CD4-positive, CD25-positive, alpha-beta regulatory T cell (primary cell): ENCODE measurements at places on chromosomes 1 and 21. TPM values are rescaled to one million over a fixed set of nuclear protein-coding genes. Genes with fewer than 3 reads are reported as not detected.

DNA sequence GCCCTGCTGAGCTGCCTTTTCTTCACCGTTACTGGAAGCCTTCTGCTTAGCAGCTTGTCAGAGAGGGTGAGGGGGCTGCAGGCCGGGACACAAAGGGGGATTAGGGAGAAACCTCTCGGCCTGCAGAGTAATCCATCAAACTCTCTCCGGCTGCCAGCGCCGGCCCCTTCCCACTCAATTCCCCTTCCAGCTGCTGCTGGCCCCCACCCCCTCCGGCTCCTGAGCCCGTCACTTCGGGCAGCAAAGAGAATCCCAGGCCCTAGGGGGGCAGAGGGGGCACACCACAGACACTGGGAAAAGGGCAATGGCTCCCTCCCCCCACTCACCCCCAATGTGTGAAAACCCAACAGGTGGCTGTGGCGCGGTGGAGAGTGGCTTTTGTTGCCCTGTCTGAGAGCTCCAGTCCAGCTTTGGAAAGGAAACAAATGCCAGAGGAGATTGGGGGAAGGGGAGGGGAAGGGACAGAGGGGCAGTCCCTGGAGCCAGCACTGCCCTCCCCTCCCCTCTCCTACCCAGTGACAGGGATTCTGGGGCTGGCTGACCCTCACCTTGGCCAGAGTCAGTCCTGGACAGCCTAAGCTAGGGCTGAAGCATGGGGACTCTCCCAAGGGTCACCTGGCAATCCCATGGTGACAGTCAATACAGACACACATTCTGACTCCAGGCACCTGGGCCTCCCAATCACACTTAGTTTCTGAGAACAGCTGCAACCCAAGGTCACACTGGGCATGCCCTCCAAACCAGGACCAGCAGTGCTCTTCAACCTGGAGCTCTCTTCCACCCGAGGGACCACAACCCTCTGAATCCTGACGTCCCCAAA, 9.5 kb downstream of the SLC45A3 start:
- H3K27ac ChIP-seq, result no peak overlapping the region
- DNase-seq, result no peak
- H3K4me1 ChIP-seq, result no peaks in the 10 kb centered on the region
- H3K36me3 ChIP-seq, result no peaks in the 10 kb centered on the region
- no peaks in the 10 kb centered on the region for H3K27me3 ChIP-seq
- no peak overlapping the region for H3K4me3 ChIP-seq

DNA sequence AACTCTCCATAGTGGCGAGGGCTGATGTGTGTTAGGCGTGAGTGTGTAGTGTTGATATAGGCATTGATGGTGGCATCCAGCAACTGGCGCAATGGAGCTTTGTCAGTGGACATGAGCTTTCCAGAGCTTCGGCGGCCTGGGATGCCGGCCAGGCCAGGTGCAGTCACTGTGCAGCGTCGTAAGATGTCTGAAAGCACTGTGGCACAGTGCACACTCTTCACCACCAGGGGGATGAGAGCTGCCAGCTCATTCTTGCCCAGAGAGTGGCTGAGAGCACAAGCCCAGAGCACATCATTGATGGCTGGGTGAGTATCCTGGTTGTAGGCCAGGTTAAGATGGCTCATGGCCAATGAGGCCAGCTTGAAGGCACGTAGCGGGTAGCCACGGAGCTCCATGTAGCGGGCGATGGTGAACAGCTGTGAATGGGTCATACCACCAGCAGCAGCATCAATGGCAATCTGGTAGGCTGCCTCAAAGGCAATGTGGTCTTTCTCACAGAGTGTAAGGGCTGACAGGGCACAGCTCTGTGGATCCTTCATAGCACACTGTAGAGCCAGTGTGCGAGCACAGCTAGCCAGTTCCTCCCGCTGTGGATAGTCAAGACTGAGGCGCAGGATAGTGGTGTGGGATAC, 6.7 kb downstream of the UROD start:
- H3K27me3 ChIP-seq, result no peaks in the 10 kb centered on the region
- H3K4me3 ChIP-seq, result no peak overlapping the region
- peaks cover 5% of the 10 kb centered on the region for H3K4me1 ChIP-seq
- no peak overlapping the region for H3K27ac ChIP-seq
- DNase-seq, result no peak

GRCh38 chr1:205187420-205187819, 24.1 kb downstream of the DSTYK start:
- peaks cover 4% of the 10 kb centered on the region for H3K4me1 ChIP-seq
- H3K27ac ChIP-seq, result no peak overlapping the region
- H3K27me3 ChIP-seq, result no peaks in the 10 kb centered on the region
- peaks cover 21% of the 10 kb centered on the region for H3K36me3 ChIP-seq
- DNase-seq, result no peak

DNA sequence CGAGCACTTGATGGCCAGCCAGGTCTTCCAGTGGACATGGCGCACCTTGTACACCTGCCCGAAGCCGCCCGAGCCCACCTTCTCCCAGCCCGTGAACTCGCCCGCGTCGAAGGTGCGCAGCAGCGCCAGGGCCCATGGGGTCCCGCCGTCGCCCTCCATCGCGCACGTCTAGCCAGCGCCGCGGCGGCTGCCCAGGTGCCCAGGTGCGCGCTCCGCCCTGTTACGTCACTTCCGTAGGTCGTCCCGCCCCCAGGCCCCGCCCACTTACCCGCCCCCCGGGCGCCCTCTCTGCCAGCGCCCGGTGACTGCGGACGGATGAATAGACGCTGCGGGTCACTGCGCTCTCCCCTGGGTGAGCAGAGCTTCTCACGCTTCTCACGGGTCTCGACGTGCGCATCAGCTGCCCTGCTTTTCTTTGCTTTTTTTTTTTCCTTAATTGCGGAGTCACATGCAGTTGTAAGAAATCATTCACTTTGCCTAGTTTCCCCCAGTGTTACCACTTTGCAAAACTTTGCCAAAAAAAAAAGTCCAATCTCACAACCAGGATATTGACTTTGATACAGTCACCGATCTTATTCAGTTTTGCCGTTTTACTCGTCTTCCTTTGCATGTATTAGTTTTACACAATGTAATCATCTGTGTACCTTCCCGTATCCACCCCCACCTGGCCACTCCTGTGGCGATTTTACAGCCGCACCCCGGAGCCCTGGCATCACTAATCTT, at the start of gene RIPK4:
TSS of gene RIPK4 (minus strand) at position 170 of the 723 bp plus-strand sequence. CDS start at position 159, 11 bp downstream.
- H3K4me3 ChIP-seq, result peak within 1 kb of the TSS; percentile 74
- no peak within 1 kb of the TSS for H3K27ac ChIP-seq
- H3K4me1 ChIP-seq, result peaks cover 32% of the 10 kb centered on the region

GRCh38 chr1:167428395-167428794, 89.9 kb downstream of the CD247 start:
- H3K4me1 ChIP-seq, result peaks cover 44% of the 10 kb centered on the region
- H3K27me3 ChIP-seq, result no peaks in the 10 kb centered on the region
- no peak overlapping the region for H3K4me3 ChIP-seq
- H3K36me3 ChIP-seq, result peaks cover 40% of the 10 kb centered on the region

GRCh38 chr1:100543640-100544039, 5.7 kb downstream of the GPR88 start:
- peaks cover 13% of the 10 kb centered on the region for H3K4me1 ChIP-seq
- H3K27ac ChIP-seq, result no peak overlapping the region
- H3K36me3 ChIP-seq, result no peaks in the 10 kb centered on the region
- H3K27me3 ChIP-seq, result peaks cover 27% of the 10 kb centered on the region
- H3K4me3 ChIP-seq, result no peak overlapping the region

- peak overlapping the region; percentile 44 for H3K27ac ChIP-seq
- H3K27me3 ChIP-seq, result no peaks in the 10 kb centered on the region
- peaks cover 91% of the 10 kb centered on the region for H3K36me3 ChIP-seq
Observed at GRCh38 chr1:198726455-198726854, 87.6 kb downstream of the PTPRC start.

GRCh38 chr1:55215194-55216021, at the start of gene USP24:
Gene USP24 (minus strand): TSS chr1:55215364. CDS start chr1:55215113, 251 bp downstream.
- H3K27me3 ChIP-seq, result no peaks in the 10 kb centered on the region
- peak within 1 kb of the TSS; percentile 82 for H3K4me3 ChIP-seq
- DNase-seq, result peak; percentile 91
- H3K36me3 ChIP-seq, result no peaks in the 10 kb centered on the region
- H3K27ac ChIP-seq, result peak within 1 kb of the TSS; percentile 90
- peaks cover 69% of the 10 kb centered on the region for H3K4me1 ChIP-seq

DNA sequence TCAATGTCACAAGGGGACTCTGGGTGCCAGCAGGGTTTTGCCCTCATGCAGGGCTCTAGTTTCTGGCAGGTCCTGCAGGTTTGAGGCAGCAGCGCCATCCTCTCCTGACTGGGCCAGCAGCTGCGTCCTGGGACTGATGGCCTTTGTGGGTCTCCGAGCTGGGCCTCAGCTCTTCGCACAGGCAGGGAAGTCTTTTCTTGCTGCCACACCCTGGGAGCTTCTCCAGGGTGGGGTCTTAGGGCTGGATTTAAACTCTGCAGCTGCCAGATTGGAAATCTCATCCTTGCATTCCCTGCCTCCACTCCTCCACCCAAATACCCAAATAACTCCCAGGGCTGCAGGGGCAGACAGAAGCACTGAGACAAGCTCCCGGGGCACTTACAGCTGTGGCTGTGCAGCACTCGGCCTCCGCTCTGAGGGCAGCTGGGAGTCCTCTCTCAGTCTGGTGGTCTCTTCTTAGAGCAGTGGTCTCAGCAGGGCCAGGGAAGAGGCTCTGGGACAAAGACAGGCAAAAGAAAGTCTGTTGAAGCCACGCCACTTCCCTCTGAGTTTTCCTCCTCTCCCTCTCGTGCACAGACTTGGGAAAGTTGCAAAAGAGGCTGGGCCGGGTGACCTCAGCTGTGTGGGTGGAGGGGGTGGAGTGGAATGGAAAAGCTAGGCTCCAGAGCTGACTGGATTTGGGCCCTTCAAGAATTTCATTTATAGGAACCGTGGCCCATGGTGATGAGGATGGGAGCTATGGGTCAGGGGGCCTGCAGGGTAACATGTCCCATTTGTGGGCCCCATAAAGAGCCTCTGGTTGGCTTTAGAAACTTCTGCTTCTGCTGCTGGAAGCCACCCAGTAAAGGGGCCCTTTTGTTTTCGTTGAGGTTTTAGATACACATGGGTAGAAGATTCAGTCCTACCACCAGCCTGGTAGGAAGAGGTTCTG, at the start of gene RAB7B:
TSS of gene RAB7B (minus strand) at position 525 of the 931 bp plus-strand sequence. CDS start 9,260 bp downstream, outside the sequence.
- H3K27me3 ChIP-seq, result no peaks in the 10 kb centered on the region
- no peak within 1 kb of the TSS for H3K4me3 ChIP-seq
- no peaks in the 10 kb centered on the region for H3K36me3 ChIP-seq
- H3K4me1 ChIP-seq, result no peaks in the 10 kb centered on the region
- H3K27ac ChIP-seq, result no peak within 1 kb of the TSS

GRCh38 chr21:28132713-28133112, 860.0 kb downstream of the LTN1 start:
- H3K4me1 ChIP-seq, result no peaks in the 10 kb centered on the region
- no peak for DNase-seq
- H3K36me3 ChIP-seq, result no peaks in the 10 kb centered on the region
- no peak overlapping the region for H3K4me3 ChIP-seq

DNA sequence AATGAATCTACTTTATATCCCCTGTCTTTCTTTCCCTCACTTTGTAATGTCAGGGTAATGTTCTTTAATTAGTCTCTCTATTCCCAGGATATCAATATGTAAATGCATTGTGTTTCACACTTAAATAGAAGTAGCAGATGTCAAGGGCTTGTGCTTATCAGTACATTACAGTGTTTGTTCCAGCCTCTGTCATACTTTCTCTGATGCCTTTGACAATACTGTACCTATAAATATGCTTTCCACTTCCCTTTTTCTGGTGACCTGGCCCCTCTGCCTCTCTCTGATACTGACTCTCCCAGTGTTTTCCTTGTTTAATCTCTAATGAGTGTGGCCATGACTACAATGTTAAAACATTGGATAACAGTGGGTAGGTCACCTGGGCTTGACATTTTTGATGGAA, 862.0 kb upstream of the NEGR1 start:
- no peak overlapping the region for H3K27ac ChIP-seq
- H3K4me3 ChIP-seq, result no peak overlapping the region
- no peak for DNase-seq
- no peaks in the 10 kb centered on the region for H3K4me1 ChIP-seq
- no peaks in the 10 kb centered on the region for H3K27me3 ChIP-seq

GRCh38 chr1:32536117-32536516, 3.1 kb upstream of the ZBTB8A start:
- DNase-seq, result no peak
- peaks cover 10% of the 10 kb centered on the region for H3K4me1 ChIP-seq
- H3K27me3 ChIP-seq, result peaks cover 37% of the 10 kb centered on the region
- H3K4me3 ChIP-seq, result no peak overlapping the region
- no peak overlapping the region for H3K27ac ChIP-seq

GRCh38 chr1:7893529-7894180, 40.8 kb upstream of the UTS2 start:
- H3K27ac ChIP-seq, result no peak overlapping the region
- no peaks in the 10 kb centered on the region for H3K4me1 ChIP-seq
- H3K27me3 ChIP-seq, result no peaks in the 10 kb centered on the region
- peaks cover 4% of the 10 kb centered on the region for H3K36me3 ChIP-seq

GRCh38 chr1:244074559-244075171, 23.6 kb downstream of the ZBTB18 start:
- peak overlapping the region; percentile 55 for H3K27ac ChIP-seq
- peaks cover 19% of the 10 kb centered on the region for H3K4me1 ChIP-seq
- H3K36me3 ChIP-seq, result no peaks in the 10 kb centered on the region
- no peaks in the 10 kb centered on the region for H3K27me3 ChIP-seq

DNA sequence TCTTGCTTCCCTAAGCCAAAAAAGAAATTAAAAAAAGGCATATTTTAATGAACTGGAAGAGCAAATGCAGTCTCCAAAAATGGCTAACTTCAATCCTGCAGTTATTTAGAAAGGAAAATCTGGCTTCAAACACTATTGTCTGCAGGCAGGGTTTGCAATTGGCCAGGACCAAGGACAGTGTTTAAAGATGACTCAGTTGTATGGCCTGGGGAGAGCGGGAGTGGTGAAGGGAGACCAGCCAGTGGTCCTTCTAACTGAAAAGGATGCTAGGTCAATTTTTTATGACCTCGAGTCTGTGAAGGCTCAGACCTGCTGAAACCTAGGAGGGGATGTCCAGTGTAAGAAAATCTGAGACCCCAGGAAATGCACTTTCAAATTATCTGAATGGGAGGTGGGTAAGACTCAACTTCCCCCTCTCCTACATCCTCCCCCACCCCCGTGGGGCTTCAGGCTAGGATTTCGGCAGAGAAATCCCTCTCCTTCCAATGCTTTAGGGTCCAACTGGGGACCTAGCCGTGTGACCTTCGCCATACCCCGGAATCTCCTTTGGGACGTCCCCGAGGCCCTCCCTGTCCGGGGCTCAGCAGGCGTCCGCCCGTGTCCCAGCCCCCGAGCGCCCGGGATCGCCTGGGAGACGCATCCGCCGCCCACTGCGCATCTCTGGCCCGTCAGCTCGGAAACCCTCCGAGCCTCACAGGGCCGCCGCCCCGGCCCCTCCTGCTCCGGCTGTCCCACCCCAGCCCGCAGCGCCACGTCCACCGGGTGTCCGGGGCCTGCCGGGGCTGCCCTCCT, 602 bp upstream of the RIMKLA start:
- peaks cover 10% of the 10 kb centered on the region for H3K4me1 ChIP-seq
- no peak overlapping the region for H3K27ac ChIP-seq
- H3K36me3 ChIP-seq, result no peaks in the 10 kb centered on the region
- no peak overlapping the region for H3K4me3 ChIP-seq

The S100A16 gene
- total RNA-seq, result not detected

The PCBP3 gene
- total RNA-seq, result 5.3 TPM

The OR2AK2 gene
- total RNA-seq, result not detected

The SOD1 gene
- 164 TPM for total RNA-seq

The BATF3 gene
- total RNA-seq, result 2.6 TPM

The PLPP3 gene
- not detected for total RNA-seq
